Activated CD4-positive, alpha-beta T cell treated with anti-CD3 and anti-CD28 coated beads, Interleukin-2, amount 50 U/mL, for 48 hours (primary cell): ENCODE measurements at places on chromosomes 16 and 17.

GRCh38 chr16:649631-650030 is 466 bp downstream of the WDR90 start:
- DNase-seq: peak; percentile 32

- no peak for DNase-seq
These were observed 948 bp downstream of the PLA2G15 start for GRCh38 chr16:68246121-68246520.

- DNase-seq: no peak
These were observed 151.1 kb downstream of the FTO start for GRCh38 chr16:53855056-53855455.

- DNase-seq: no peak
These were observed 19.7 kb downstream of the APPBP2 start for GRCh38 chr17:60506312-60506711.

DNA sequence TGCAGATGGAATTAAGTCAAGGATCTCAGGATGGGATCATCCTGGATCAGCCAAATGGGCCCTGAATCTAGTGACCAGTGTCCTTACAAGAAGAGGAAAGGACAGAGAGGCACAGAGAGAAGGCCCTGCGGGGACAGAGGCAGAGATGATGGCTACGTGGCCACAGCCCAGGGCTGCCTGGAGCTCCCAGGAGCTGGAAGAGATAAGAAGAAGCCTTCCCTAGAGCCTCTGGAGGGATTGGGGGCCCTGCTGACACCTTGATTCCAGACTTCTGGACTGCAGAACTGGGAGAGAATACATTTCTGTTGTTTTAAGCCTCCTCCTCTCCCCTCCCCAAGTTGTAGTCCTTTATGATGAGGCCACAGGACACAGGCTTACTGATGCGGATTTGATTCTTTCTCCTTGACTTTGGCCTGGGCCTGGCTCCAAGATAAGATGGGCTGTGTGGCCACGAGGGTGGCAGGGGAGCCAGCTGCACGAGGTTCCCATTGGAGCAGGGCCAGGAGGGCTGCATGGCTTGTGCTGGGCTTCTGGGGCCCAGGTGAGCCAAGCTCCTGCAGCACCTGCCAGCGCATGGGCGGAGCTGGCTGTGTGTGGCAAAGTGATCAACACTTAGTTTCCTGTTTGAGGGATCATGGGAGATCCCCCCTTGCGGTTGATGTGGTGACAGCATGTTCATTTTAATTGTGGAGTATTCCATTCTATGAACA is 146.1 kb downstream of the IRF8 start:
- peak; percentile 40 for DNase-seq

DNA sequence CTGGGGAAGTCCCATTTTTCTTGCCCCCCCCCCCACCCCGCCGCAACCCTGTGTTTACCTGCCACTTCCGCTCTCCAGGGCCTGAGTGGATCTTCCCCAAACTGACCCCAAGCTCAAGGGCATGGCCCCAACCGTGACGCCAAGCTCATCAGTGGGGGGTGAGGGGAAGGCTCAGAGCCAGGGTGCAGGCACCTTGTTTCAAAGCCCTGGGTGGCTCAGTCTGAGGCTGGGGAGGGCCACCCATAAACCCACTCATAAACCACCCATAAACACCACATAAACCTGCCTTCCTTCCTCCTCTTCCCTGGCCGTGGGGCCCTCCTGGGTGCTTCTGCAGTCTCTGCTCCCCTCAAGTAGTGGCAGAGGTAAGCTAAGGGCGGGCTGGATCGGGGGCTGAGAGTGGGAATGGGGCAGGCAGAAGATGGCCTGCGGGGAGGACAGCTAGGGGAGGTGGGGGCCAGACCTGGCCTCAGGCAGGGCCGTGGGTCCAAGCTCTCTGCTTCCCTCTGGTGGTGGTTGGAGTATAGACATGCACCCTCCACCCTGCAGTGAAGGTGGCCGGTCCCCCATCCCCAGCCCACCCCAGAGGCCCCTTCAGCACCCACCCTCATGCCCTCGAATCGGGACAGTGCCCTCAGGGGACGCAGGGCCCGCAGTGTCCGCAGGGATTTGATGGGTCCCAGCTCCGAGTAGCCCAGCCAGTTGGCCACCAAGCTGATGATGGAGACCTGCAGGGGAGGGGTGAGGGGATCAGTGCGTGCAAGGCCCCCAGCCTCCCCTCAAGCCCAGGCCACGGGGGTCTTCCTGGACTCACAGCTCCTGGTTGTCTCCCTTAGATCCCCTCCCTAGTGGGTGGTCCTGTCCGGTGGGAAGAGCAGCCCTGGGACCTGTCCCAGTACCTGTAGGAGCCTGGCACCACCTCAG is 14.6 kb upstream of the CD79B start:
- DNase-seq: peak; percentile 69

DNA sequence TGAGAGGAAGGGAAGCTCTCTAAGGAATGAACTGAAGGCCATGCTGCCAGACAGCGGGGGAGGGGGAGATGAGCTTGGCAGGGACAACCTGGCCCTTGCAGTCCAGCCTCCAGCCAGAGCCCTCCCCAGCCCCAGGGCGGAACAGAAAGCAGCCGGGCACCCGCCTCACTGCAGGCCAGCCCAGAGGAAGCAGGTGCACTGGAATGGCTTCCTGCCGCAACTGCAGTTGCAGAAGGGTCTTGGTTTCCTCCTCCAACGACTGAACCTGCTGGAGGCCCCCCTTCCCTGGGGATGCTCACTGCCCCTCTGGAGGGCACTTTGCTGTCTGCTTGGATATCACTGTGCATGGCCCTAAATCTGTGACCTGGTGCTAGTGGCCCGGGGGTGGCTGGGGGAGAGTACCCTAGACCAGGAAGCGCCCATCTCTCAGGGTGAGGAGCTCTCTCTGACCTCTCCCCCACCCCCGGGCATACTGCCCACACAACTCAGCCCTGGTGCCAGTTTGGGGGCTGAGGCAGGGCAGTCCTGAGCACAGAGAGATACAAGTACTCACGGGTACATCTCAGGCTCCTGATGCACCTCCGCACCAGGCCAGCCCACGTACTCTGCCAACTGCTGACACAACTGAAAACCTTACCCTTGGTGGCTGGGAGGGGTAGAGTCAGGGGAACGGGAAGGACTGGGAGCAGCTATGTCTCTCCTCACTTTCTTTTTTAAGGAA is 41.1 kb downstream of the MYO18A start:
- DNase-seq: peak; percentile 57

GRCh38 chr17:42798383-42799380 is at the start of the genes CNTD1 and COA3:
Gene CNTD1, plus strand, starts transcription at chr17:42798861. Its CDS starts 207 bp downstream, at chr17:42799068.
Gene COA3, minus strand, starts transcription at chr17:42798704. Its CDS starts 23 bp downstream, at chr17:42798681.
- DNase-seq: peak; percentile 88
